PC-9 (cell line): ENCODE measurements at places on chromosomes 11 and 22. TPM values are rescaled to one million over a fixed set of nuclear protein-coding genes. Genes with fewer than 3 reads are reported as not detected.

GRCh38 chr11:61781585-61781984 lies 10.8 kb downstream of the TMEM258 start:
- no peak for DNase-seq

GRCh38 chr11:1864831-1865665 lies 12.2 kb downstream of the LSP1 start:
- DNase-seq, result no peak

DNA sequence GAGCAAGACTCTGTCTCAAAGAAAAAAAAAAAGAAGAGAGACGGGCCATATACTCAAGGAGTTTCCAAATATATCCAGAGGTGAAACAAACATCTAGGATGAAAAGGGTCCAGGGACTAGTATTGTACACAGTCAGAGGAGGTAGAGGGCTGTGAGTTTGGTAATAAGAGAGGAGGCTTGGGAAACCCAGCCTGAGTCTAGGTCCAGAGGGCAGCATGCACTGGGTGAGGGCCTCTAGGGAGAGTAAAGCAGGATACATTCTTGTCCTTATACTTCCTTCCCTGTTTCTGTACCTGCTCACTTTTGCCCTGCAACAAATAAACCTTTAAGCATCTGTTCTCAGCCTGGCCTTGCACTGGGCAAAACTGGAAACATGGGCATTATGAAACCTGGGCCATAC lies 31.5 kb downstream of the STIM1 start:
- DNase-seq, result no peak

Gene SCUBE1
- not detected in 2 replicates for total RNA-seq

DNA sequence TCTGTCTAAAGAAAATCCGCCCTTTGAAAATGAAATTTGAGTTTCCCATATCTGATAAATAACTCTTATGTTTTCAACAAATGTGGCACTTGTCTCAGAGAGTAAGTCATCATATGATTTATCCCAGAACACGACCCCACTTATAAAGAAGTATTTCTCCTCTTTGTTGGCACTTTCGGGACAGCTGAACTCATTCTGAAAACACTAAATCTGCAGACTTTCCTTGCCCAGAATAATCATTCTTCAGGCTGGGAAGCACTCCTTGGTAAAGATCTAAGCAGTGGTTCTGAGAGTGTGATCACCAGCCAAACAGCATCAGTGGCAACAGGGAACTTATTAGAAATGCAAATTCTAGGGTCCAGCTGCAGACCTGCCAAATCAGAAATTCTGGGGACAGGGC lies 532.2 kb upstream of the API5 start:
- DNase-seq, result no peak

DNA sequence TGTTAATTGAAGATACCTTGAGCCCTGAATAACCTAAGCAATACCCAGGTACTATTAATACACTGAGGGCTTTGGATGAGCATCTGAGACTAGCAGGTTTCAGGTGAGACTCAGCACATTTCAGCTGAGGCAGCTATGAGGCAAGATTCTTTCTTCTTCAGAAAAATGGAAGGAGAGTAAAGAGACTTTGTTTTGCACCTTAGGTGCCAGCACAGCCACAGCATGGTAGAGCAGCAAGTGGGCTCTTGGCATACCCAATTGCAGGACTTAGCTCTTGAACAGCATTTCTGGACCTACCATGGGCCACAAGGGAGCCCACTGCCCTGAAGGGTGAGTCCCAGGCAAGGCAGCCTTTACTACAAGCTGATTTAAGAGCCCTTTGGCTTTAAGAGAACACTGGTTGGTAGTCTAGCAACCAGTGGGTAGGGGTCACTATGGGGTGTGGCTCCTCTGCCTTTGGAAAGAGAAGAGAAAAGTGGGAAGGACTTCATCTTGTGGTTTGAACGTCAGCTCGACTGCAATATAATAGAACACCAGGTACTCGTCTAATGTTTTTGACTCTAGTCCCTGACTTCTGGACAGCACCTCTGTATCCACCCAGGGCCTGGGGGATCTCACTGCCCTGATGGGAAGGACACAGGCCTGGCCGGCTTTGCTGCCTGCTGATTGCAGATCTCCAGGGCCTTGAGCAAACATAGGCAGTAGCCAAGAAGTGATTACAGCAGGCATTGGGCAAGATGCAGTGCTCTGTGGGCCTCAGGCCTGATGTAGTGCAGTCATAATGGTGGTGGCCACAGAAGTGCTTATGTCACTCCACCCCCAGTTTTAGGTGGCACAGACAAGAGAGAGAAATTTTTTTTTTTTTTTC lies 73.3 kb downstream of the GLYATL1 start:
- no peak for DNase-seq

Gene OR52J3
- total RNA-seq, result not detected in 2 replicates

DNA sequence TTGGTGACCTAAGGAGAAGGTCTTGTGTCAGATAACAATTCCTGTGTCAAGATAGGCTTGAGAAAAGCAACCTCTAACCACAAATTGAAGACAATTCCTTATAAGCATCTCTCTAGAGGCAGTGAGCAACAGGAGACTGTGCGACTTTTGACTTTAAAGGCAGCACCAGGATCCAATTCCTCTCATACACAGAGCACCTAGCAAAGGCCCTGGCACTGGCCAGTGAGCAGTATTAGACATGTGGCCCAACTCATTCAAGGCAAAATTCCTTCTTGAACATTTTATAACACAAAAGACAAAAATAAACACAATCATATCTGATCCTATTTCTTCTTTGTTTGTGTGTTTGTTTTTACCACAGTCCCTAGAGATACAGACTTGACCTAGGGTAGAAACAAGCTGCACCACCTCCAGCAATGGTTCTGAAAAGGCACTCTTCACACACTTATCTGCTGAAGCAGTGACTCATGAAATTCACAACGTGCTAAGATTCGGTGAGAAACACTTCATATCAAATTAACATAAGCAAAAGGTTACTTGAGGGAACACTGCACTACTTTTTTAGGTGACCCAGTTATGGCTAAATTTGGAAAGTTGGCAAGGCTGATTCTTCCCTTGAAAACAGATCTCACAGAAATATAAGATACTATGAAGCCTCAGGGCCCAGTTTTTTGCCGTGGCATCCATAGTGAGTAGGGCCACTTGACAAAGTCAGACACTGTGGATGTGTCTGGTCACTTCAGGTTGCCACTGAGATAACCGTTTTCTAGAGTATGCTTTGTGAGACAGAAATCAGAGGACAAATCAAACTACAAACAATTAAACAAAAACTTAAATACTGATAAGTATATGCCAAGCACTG lies 1018.9 kb downstream of the DLG2 start:
- no peak for DNase-seq
